Urinary bladder (tissue), 4 donors: ENCODE measurements at places on chromosomes 3 and 15. TPM values are rescaled to one million over a fixed set of nuclear protein-coding genes. Genes with fewer than 3 reads are reported as not detected.

The ECE2 gene
- not detected for total RNA-seq

The SLC2A2 gene
- total RNA-seq = not detected

The IMPG2 gene
- 2.3 TPM for total RNA-seq

DNA sequence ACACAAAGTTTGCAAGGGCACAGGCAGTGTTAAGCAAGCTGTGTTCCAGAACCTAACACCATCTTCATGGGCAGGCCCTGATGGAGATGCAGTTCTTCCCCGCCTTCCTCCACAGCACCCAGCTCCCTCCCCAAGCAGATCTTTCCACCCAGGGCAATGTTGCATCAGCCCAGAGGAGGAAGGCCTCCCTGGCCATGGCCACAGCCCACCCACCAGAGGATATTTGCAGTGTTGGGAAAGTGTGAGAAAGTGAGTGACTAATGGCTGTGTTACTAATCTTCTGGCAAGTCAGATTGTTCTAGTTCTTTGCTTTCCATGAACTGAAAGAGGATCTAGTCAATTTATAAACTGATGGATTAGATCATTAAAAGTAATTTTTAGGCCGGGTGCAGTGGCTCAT lies 42.0 kb upstream of the ATP10A start:
- DNase-seq = no peak

GRCh38 chr15:65836665-65837064 lies 32.6 kb upstream of the RAB11A start:
- DNase-seq = no peak

- no peak for DNase-seq
Measured at GRCh38 chr3:119647171-119647570, 13.2 kb downstream of the POPDC2 start.

DNA sequence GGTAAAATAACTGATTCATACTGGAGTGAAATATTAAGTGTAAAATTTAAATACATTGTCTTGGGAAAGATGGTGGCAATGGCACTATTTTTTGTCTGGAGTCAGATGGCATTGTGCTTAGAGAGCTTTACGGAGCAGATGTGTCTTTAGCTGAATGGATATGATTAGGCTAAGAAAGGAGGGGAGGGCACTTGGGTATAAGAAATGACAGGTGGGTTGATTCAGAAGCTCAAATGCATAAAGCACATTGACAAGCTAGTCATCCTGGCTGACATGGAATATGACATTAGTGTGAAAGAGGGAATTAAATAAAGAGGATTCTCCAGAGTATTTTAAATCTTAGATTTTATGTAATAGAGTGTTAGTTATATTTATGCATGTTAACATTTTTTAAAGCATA lies 570.1 kb upstream of the CBLB start:
- no peak for DNase-seq
